ENCODE measurements at places on chromosomes 11 and 22.

DNA sequence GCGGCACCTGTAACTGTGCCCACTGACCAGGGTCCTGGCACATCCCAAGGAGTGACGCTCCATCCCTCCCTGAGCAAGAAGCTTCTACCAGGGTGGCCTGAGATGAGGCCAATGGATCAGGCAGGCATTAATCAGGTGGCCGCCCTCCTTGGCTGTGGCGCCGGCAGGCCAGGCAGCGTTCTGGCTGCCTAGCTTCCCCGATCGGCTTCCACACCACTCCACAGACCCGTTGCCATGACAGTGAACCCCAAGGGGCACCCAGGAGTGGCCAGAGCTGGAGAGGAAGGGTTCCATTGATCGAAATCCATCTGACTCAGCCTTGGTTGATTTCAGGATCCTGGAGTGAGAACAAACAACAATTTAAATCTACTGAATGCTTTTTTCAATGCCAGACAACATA is 20.5 kb downstream of the LRRC55 start:
- no peak for DNase-seq

DNA sequence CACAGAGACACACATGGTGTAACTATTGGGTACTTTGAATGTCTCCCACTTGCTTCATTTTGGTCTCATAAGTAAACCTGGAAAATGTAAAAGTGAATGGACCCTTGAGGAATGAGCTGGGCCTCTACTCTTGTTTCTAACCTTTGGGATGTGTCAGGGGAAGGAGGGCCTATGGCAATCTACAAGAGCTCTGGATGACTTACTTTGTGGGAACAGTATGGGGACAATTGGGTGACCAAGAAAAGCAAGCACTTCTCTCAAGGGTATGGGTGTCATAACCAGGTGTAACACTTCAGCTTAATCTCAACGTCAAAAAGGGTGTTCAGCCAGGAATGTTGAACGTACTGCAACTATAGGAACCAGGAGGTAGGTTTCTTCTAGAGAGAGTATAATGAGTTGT is 144.0 kb downstream of the OPCML start:
- DNase-seq, result no peak

DNA sequence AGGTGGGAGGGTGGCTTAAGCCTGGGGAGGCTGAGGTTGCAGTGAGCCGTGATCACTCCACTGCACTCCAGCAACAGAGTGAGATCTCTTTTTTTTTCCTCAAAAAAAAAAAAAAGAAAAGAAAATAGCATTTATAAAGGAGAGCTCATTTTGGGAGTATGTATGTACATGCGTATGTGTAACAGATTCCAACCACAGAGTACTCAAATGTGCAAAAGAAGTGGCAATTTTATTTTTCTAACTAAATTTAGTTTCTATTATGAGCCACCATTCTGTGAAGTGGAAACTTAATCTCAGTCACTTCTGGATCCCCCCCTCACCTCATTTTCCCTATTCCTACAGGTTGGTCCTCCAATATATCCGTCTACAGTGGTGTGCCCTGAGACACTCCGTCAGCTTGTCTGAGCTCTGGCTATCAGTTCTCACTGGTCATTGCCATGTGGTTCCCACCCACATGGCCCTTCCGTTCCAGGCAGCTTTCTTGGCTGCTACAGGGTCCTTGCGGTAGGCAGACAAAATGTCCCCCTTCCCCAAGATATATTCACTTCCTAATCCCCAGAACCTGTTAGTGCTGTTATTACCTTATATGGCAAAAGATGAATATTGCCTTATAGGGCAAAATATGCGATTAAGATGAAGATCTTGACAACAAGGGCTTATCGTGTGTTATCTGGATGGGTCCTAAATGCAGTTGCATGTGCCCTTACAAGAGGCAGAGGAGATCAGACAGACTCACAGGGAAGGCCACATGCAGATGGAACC is 35.8 kb upstream of the TSKU start:
- no peak for DNase-seq

- DNase-seq, result no peak
Measured at GRCh38 chr22:49081261-49081666, 746.4 kb downstream of the BRD1 start.

DNA sequence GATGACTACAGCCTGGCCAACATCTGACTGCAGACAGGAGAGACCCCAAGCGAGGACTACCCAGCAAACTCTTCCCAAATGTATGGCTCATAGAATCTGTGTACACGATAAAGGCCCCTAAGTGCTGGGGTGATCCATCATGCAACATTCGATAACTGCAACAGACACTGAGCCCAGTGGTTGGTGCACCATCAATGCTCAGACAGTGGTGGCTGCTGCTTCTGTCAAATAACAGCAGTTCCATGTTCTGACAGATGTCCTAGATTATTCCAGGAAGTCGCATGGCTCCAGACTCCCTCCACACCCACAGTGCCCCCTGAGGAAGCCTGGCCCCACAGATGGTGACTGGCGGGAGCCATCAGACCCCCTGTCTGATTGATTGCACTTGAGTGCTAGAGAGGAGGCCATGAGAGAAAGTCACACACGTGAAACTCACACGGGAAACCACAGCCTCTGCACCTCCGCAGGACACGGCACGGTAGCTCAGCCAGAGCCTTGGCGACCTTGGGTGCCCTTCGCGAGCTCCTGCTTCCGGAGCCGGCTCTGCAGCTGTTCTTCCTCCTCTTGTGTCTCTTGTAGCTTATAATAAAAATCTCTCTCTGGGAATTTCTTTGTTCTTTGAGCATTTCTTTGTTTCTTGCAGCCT is 1155.9 kb downstream of the TBC1D22A start:
- no peak for DNase-seq

DNA sequence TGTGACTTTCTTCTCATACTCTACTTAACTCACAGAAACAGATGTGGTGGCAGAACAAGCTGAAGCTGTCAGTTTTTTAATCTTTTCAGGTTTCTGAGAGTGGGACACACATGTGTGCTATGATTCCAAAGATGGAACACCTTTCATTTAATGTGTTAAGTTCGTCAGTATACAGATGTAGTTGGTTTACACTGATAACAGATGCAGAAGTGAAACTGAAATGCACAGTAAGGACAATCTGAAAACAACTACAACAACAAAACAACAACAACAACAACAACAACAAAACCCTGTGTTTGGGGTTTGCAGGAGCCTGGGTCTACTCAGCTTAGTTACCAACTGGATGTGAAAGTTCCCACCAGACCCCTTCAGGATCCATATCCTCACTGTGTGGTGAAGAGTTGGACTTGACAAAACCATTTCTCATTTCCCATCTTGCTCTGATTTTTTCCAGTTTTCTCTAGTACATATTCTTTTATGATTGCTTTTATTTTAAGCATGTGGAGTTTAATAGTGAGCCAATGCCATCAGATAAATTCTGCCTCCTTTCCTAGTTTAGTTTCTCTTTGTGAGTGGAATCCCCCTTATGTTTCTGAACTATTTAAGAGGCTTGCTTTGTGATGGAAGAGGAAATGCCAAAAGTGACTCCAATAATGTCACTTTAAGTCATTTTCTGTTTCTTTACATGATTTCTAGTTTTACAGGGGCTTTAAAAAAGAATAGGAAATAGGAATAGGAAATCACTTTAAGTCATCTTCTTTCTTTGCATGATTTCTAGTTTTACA is 47.8 kb downstream of the ARHGAP42 start:
- DNase-seq, result no peak

GRCh38 chr11:6654281-6655019 is 1.2 kb downstream of the DCHS1 start:
- no peak for DNase-seq

GRCh38 chr11:44978961-44979331 is 28.3 kb upstream of the TP53I11 start:
- DNase-seq, result no peak

DNA sequence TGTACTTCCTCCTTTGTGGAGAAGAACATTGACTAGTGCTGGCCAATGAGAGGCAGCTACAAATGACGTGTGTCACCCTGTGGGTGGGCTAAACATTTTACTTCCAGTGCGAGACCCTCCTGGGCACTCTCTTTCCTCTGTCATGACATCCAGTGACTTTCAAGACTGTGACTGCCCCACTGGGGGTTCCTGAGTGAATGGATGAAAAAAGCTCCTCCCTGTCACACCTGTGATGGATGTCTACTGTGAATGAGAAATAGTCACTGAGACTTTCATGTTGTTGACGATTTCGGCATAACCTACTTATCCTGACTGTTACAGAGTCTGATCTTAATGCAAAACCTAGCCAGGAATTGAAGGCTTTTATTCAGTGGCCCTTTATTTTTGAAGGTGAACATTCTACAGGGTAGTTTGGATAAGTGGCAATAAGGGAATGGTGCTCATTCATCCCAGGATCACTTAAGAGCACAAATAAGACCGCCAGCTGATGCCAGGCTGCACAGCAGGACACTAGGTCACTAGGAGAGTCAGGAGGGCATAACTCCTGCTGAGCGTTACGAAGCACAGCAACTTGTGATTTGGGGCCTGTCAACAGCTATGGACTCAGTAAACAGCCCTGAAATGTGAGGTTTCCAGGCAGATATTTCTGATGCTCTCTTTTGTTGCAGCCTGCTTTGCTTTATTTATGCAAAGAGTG is 636.6 kb downstream of the NTM start:
- no peak for DNase-seq

DNA sequence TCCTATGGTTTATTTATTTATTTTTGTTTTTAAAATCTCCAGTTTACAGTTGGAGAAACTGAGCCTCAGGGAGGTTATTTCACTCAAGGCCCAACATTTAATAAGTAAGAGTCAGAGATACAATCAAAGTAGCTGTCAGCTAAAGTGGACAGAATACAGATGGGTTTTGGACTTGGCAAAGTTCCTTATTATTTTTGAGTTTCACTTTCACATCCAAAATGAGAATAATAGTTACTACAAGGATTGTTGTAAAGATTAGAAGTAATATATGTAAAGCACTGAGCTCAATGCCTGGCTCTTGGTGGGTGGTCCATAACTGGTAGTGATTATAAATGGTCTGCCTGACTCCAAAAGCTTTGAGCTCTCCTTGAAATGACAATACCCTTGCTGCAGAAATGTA is 87.5 kb upstream of the SESN3 start:
- DNase-seq, result no peak

DNA sequence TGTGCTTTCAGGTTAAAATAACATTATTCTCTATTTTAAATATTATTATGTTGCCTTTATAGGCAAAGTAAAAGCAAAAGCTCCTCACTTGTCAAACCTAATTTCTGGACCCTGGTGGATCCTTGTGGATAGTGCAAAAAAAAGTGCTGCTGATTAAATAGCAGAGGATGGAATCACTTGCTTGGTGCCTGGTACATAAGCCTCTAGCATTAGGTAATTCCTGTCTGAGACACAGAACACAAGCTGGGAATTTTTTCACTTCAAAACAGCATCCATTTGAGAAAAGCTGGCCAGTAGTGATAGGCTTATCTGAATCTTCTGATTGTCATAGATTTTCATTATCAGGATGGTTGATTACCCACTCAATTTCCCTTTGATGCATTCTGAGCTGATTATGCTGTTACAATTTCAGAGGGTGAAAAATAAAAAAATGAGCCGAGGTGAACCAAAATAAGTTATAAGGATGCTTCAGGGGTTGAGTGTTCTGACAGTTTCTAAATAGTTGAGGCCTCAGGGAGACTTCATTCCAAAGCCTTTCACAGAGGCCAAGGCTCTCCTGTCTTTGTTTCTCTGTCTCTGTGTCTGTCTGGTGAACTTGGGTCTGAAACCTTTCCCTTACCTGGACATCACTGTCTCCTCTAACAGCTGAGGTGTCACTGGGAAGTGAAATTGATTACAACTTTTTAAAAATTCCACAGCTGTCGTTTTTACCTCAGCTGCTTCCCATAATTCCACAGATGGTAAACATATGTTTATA is 242.9 kb downstream of the NELL1 start:
- DNase-seq, result no peak

DNA sequence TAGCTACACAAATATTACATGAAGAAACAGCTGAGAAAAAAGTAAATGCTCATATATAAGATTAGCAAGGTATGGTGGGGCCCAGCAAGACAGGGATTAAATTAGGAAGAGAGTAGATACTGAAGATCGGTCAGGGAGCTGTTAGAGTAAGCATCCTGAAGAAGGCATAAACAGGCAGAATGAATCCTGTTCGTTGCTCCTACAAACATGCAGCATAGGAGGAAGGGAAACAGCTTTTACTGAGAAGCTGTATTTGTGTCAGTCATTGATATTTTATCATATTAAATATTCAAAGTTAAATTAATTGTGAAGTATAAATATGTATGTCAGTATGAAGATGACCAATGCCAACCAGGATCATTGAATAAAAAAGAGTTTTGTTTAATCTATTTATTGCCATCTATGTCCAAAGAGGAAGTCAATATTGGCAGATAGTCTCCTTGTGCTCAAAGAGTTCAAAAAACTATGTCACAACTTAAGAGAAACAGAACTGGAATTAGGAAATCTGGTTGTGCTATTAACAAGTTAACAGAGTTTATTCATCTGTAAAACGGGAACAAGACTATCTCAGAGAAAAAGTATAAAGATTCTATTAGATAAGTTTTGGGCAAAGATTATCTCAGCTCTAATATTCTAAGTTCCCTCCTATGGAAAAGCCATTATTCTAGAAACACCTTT is 255.2 kb downstream of the GRM5 start:
- no peak for DNase-seq
